ENCODE measurements at places on chromosomes 1 and 21.

GRCh38 chr1:190852611-190853010 lies 374.9 kb upstream of the BRINP3 start:
- no peak for DNase-seq

DNA sequence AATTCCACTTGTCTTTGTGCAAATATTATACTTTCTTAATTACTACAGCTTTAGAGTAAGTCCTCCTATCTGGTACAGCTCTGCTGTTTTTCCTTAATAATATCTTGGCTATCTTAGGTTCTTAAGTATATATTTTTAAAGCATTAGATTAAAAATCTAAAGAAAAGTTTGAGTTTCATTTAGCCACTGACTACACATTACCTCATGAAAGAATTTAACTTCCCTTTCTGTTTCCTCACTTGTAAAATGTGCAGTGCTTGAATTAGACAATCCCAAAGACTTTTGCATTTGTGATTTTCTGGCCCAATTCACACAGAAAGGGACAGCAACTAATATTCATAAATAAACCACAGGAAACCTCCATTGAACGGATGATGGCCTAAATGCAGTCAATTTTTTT lies 126.4 kb upstream of the SAMSN1 start:
- no peak for DNase-seq

GRCh38 chr1:150973258-150973835 lies 1.3 kb downstream of the CERS2 start:
- no peak for DNase-seq

GRCh38 chr1:213281640-213282301 lies 230.7 kb downstream of the RPS6KC1 start:
- DNase-seq, result no peak

GRCh38 chr1:86445919-86446318 lies 21.9 kb downstream of the CLCA2 start:
- DNase-seq, result no peak

DNA sequence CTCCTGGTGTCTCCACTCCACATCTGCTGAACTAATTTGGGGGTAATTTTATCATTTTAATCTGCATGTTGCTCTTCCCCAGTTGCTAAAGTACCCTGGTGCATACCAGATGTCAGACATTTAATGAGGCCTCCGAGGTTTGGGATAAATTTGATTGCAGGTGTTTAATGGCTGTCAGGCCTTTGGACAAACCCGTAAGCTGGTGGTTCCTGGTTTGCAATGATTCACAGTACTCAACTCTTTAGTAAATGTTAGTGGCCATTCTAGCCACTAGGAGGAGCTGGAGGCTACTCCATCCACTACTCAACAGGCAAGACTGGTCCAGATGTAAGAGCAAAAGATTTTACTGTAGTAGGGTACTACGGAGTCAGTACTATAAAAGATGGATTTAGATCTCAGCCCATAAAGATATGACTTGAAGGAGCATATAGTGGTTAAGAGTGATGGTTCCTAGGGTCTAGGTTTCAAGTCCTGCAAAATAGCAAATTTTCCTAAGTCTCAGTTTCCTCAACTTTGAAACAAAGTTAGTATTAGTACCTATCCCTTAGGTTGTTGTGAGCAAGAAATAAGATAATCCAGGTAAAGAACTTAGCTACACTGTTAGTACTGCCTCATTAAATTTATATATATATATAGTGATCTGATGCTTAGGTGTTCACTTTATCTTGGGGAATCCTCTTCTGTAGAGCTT lies 132.8 kb downstream of the SNX7 start:
- DNase-seq, result no peak

DNA sequence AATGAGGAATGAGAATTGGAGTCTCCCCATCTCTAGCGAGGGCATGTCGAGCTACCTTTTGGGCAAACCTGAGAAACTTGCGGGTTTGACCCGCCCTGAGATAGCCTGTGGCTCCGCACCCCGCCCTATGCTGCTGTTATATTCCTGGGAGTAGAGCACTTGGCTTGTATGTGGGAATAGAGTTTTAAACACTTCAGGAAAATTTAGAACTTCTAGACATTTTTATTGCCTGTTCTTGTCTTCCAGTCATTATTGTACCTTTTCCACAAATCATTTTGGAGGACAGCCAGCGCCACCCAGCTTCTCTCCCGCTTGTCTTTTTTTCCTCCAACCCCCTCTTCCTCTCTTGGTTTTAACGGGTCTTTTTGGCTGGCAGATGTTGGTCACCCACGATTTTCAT lies 738 bp downstream of the GNPAT start:
- DNase-seq, result no peak
